ENCODE measurements at places on chromosomes 7 and 10.

DNA sequence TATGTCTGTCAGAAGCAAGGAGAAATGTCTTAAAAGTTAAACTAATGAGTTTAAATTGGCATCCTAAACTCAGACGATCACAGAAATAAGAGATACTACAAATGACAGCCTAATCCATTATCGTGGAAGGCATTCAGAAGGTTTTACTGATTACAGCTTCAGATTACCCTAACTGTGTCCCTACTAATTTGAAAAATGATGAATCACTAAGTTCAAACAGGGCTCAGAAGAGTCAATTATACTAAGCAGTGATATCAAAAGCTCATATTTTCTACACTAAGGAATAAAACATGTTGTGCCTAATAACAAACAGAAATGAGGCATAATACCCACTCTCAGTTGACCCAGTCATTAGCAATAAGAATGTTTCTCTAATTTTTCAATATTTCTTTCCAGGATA lies 152.0 kb upstream of the NRBF2 start:
- no peak for DNase-seq

DNA sequence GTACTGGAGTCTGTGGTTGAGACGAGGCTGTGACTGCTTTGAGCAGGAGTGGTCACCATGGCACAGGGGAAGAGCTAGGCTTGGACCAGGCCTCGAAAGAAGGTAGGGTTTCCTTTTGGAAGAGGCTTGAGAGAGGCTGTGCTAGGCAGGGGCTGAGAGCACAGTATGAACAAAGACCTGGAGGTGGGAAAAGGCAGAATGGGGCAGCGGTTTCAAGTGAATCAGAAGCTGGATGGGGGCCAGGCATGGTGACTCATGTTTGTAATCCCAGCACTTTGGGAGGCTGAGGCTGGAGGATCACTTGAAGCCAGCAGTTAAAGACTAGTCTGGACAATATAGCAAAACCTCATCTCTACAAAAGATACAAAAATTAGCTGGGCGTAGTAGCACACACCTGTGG lies 65.9 kb downstream of the CLIP2 start:
- peak; percentile 70 for DNase-seq

GRCh38 chr7:5429857-5430611 lies 6.4 kb upstream of the TNRC18 start:
- peak; percentile 44 for DNase-seq

DNA sequence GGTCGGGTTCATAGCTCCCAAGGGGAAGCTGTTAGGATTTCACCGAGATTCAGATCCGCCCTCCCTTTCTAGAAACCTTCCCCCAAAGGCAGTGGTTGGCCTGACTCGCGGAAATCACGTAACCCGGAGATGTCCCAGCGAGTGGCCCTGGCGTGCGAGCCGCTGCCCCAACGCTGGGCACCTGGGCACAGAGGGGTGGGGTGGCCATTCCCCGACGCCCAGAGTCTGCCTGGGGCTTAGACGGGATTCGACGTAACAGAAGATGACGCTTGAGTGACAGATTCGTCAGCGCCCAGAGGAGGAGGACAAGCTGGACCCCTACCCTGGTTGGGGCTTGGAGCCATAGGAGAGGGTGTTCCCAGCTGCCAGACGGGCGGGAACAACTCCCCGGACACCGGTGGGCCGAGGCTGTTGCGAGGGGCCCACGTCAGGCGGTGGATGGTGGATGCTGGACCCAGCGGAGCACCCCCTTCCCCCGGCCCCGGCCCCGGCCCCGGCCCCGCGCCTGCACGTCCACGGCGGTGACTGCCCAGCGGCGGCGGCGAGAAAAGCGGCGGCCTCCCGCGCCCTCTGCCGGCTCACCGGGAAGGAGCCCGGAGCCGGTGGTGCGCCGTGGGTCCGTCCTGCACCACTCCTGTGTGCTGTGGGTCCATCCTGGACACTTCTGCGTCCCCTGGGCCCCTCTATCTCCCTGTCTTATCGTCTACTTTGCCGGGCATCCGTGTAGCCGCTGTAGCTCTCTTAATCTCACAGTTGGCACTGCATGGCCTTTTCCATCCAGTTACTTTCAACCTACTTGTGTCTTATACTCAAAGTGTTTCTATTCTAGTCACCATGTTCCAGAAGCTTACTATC lies 35.4 kb upstream of the KNDC1 start:
- DNase-seq, result no peak

DNA sequence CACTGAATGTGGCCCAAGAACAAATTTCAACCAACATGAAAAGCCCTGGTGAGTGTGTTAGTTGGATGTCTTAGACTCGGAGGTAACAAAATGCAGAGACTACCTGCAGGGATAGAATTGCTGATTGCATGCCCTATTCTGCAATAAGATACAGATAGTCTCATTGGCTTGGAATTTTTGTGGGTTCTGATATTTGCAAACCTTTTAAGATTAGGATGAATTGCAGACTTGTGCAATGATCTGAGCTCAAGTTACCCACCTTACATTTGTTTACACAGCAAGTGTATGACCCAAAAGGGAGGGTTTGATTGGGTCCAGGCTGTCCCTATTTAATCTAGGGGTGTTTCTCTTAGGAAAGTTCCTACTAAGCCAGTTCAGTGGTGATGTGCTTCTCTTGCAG lies 45.4 kb downstream of the GPR37 start:
- DNase-seq, result no peak

DNA sequence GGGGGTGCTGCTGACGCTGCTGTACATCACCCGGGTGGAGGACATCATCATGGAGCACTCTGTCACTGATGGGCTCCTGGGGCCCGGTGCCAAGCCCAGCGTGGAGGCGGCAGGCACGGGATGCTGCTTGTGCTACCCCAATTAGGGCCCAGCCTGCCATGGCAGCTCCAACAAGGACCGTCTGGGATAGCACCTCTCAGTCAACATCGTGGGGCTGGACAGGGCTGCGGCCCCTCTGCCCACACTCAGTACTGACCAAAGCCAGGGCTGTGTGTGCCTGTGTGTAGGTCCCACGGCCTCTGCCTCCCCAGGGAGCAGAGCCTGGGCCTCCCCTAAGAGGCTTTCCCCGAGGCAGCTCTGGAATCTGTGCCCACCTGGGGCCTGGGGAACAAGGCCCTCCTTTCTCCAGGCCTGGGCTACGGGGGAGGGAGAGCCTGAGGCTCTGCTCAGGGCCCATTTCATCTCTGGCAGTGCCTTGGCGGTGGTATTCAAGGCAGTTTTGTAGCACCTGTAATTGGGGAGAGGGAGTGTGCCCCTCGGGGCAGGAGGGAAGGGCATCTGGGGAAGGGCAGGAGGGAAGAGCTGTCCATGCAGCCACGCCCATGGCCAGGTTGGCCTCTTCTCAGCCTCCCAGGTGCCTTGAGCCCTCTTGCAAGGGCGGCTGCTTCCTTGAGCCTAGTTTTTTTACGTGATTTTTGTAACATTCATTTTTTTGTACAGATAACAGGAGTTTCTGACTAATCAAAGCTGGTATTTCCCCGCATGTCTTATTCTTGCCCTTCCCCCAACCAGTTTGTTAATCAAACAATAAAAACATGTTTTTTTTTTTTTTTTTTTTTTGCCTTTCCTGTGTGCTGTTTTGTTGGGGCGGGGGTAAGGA lies 55.8 kb downstream of the TSPAN15 start:
- DNase-seq, result no peak

- no peak for DNase-seq
Measured at GRCh38 chr7:25090374-25090773, 34.7 kb downstream of the CYCS start.

GRCh38 chr7:42091461-42092291 lies 145.3 kb downstream of the GLI3 start:
- DNase-seq, result no peak

DNA sequence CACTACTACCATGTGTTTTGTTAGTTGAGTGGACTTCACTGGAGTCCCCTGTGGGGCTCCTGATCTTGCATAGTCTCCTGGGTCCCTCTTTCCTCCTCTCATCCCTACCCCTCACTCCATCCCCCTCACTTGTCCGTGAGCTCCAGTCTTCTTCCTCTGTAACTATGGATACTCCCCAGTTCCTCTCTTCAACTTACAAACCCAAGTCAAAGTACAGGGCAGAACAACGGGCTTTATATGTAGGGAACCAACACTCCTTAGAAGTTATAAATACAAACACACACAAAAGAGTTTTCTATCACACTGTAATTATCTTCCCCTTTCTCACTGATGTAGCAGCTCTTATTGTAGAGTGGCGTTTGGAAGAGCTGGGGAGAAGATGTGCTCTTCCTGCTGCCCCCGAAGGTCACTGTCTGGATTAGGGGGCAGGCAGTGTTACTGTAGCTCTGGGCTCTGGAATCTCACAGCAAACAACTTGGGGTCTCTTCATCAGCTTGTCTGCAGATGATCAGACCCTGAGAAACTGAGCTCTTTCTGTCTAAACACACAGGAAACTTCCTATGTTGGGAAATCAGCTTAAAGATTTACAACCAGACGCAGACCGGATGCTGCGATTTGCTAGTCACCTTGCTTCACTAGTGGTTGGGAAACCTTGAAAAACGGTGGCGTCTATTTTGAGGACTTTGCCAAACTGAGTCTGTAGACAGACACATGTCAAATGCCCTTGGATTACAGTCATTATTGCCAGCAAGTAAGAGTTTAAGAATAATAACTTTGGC lies 13.6 kb downstream of the SNX10 start:
- DNase-seq, result no peak

DNA sequence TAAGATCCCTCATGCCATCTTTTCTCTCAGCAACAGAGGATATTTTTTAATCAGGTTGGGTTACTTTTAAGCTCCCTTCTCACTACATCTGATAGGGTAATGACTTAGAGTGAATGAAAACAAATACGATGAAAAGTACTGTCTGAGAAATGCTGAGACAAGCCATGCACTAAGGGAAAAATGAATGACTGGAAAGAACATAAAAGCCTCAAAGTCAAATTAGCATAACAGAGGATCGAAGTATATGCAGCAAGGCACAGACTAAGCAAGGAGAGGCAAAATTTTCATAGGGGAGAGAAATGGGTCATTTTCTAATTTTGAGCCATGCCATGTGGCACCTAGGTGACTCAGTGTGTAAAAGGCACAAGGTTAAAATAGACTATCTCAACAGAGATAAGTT lies 8.5 kb upstream of the POT1 start:
- DNase-seq, result no peak

DNA sequence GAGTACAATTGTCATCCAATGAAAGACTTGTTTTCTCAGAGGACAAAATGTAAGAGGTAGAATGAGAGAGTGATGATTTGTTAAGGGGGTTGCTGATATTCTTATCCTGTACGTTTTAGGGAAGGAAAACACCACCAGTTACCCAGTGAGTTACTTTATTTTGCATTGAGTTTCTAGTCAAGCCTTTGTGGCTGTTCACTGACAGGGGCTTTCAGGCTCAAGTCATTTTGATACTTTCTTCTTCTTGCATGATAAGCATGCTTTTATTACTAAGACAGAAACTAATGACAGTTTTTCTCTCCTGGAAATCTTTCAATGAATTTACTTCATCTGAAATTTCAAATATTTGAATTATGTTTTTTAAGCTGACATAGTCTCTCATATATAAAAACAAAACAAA lies 710.2 kb upstream of the POM121L12 start:
- no peak for DNase-seq

GRCh38 chr10:65570143-65571010 lies 1355.5 kb upstream of the LRRTM3 start:
- DNase-seq, result peak; percentile 1

DNA sequence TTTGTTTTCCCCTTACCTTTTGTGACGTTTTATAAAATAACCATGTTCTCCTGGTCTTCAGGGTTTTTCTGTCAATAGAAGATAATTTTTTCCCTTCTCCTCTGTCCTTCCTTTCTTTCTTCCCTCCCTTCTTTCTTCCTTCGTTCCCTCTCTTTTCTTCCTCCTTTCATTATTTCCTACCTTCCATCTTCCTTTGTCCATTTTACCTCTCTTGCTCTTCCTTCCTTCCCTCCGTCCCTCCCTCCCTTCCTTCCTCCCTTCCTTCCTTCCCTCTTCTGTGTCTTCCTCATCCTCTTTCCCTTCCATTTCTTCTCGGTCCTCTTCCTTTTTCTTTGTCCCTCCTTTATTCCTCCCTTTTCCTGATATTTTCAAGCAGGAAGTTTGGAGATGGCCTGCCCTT lies 128.2 kb downstream of the TEX36 start:
- DNase-seq, result no peak

- no peak for DNase-seq
Measured at GRCh38 chr7:139241258-139241657, 10.2 kb downstream of the UBN2 start.

GRCh38 chr10:53491774-53492173 lies 719.2 kb upstream of the MBL2 start:
- DNase-seq, result no peak

DNA sequence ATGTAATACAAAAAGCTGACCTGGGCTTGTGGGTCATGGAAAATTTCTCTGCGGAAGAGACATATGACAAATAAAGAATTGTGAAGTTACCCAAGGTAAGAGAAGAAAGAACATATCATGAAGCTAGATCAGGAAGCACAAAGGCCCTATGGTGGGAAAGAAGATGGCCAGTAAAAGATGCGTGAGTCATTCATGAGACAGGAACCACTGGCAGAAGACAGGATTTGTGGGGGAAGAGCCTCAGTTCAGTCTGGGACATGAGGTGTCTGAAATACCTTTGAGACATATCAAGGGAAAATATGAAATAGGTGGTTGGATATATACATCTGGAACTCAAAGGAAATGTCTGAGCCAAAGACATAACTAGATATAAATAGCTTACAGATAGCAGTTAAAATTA lies 27.7 kb upstream of the AMPH start:
- DNase-seq, result no peak

DNA sequence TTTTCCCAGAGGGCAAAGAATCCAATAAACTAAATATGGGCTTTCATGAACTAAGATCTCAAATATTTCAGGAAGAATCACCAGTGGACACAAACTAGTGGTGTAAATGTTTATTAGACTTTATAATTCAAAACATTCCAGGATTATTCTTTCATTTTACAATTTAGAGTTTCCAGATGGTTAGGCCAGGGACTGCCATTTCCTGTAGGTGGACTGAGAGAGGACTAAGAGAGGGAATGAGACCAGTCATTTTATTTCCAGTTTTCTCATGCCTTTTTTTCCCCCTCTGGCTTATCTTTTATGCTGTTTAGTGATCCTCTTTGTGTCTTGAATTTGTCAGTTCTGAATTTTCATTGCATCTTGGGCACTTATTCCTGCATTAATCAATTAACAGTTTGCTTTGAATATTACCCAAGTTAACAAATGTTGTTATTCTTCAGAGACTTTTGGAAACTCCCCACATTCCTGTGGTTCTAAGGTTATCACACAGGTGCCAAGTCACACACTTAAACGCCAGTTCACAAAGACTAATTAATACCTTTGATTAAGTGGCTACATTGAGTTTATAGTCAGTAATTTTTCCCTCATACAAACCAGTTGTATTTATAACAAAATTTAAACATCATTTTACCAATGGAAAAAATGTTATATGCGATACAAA lies 12.3 kb downstream of the CISD1 start:
- DNase-seq, result peak; percentile 13

DNA sequence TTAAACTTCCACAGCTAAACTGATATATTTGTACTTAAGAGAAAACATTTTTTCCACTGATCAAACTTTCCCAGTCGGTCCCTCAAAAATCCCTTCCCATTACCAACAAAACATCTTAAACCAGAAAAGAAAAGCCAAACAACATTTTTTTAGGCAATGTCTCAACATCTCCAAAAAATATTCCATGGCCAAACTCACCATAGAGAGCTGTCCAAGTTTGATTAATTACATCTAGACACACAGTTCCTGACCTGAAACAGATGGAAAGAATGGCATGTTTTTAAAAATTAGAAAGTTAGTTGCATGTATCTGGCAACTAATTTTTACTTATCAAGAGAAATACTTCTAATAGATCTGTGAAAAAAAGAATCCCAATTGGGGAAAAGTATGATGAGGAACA lies 95.4 kb downstream of the UBE2H start:
- no peak for DNase-seq
